ENCODE measurements at places on chromosomes 1 and 21.

GRCh38 chr21:39673736-39674135 lies 61.0 kb downstream of the B3GALT5 start:
- DNase-seq = no peak

DNA sequence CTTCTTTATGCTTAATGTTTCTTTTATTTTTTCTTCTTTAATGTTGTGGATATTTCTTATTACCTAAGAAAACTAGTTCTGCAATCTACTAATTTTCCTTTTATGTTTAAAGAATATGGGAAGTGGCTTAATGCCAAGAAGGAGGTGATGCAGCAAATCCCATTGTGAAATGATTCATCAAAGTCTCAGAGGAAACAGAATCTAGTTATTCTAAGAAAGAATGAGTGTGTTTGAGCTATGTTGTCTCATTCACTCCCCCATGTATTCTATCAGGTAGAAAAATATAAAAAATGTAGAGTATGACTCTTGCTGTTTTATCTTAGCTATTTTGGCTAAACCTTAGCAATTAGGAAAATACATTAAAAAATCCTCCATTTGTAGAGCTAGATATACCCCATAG lies 659.9 kb upstream of the RGS18 start:
- no peak for DNase-seq

DNA sequence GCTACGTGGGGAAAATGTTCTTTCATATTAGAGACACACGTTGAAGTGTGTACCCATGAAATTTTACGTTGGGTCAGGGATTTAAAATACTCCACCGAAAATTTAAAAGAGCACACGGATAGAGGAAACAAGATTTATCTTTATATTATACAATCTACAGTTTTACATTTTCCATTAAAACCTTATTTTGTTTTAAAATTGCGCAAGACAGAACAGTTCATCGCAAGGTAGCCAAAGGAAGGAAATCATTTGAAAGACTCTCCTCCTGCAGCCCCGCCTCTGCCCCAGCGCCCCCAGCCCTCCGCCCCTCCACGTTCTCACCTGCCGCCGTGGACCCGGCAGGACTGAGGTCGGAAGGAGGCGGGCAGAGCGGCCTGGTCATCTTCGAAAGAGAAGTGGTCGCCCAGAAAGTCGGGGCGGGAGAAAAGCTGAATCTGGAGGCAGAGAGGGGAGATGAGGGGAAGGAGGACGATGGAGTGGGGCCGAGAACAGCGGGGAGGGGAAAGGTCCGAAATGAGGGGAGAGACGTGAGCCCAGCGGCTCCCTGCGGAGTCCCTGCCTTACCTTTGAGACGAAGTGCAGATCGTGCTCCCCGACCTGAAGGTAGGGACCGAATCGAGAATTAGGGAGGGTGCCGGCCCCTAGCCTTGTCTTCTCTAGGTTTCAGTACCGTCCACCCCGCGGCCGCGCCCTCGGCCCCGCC lies 18.0 kb downstream of the CRYBG2 start:
- DNase-seq = no peak

DNA sequence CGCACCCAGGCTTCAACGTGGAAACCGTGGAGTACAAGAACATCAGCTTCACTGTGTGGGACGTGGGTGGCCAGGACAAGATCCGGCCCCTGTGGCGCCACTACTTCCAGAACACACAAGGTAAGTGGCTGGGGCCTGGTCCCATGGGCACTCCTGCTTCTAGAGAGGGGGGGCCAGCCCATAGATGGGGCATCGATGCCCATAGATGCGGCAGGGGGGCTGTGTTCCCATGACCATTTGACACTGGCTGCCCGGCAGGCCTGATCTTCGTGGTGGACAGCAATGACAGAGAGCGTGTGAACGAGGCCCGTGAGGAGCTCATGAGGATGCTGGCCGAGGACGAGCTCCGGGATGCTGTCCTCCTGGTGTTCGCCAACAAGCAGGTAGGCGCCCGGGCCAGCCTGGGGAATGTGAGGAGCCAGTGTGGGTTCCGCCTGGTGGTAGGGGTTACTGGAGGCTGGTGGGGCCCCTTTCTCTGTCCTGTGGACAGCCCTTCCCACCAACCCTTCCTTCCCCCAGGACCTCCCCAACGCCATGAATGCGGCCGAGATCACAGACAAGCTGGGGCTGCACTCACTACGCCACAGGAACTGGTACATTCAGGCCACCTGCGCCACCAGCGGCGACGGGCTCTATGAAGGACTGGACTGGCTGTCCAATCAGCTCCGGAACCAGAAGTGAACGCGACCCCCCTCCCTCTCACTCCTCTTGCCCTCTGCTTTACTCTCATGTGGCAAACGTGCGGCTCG lies 5.6 kb downstream of the C1orf35 start:
- DNase-seq = peak; percentile 2

DNA sequence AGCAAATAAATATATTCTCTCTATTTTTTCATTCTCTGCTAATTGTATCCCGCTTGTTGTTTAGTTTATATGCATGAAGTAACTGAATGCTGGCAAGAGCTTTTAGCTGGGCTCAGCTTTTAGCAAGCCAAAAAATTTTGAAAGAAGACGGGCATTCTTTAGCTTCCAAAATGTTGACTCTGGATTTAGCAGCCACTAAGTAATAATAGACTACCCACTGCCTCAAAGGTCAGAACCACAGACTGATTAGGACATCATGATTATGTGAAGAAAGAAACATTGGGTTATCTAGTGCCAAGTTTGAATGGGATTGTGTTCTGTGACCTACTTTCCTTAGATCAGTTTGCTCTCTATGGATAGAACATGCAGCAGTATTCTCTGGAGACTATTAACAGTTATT lies 80.3 kb upstream of the DPH5 start:
- no peak for DNase-seq

- DNase-seq = no peak
Observed at GRCh38 chr1:36807262-36807661, 227.1 kb downstream of the GRIK3 start.

- peak; percentile 18 for DNase-seq
Observed at GRCh38 chr1:46466477-46467182, 23.0 kb upstream of the DMBX1 start.

DNA sequence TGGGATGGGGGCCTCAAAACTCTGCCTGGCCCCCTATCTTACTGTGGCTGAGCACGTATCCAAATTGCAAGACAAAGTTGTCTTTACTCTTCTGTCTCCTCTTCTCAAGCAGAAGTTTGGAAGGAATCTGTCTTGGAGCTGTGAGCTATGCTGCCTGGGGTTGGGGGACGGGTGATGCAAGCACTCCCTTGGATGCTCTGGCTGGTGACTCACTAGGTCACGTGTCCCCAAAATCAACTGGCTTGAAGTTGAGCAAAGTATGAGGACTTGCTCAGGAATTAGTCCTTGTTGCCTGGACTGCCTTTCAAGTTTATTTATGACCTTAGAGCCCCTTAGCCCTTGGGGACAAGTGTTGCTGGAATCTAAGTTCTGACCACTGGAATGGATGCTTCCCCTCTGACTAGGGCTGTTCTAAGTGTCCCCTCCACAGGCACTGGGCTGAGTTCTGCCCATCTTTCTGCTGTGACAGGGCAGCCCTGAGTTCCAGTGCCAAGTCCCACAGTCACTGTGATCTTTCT lies 269.5 kb downstream of the HHAT start:
- DNase-seq = no peak

DNA sequence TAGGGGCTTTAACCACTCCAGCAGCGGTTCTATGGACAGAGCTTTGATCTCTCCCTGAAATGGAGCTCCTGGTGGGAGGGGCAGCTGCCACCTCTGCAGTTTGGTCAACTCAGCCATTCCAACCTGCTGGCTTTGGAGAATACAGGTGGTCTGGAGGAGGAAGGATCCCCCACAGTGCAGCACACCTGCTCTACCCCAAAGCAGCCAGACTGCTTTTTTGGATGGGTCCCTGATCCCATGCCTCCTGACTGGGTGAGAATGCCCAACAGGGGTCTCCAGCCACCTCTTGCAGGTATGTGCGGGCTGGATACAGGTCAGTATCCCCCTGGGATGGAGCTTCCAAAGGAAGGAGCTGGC lies 53.9 kb downstream of the TPTE start:
- DNase-seq = no peak

DNA sequence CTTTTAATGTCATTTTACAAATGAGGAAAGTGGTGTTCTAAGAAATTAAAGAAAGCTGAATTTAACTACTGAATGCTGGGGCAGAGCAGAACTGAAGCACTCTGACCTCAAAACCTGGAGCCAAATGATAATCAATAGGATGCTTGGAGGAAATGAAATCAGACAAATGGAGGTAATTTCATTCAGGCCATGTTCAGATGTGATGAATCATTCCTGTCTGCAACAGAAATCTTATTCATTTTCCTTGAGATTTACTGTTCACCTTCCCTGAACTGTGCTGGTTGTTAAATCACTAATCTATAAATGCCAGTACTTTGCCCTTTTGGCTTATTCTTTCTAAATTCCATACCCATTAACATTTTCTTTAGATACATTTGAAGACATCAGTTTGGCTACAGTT lies 85.6 kb upstream of the SNX7 start:
- no peak for DNase-seq

- no peak for DNase-seq
Observed at GRCh38 chr1:43312663-43313515, 12.1 kb downstream of the TIE1 start.

DNA sequence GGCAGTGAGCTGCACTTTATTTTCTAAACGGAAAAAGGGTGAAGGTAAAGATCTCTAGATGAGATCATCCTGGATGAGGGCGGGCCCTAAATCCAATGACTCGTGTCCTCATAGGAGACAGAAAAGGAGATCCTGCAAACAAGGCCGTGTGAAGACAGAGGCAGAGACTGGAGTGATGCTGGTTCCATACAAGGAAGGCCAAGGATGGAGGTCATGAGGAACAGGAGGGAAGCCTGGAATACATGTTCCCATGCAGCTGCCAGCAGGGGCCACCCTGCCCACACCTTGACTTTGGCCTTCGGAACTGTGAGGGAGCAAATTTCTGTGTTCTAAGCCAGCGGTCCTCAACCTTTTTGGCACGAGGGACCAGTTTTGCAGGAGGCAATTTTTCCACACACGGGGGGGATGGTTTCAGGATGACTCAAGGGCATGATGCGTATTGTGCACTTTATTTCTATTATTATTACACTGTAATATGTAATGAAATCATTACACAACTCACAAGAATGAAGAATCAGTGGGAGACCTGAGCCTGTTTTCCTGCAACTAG lies 94.3 kb downstream of the PSMG1 start:
- peak; percentile 6 for DNase-seq

- no peak for DNase-seq
Observed at GRCh38 chr1:10940451-10940804, 72.0 kb upstream of the TARDBP start.

DNA sequence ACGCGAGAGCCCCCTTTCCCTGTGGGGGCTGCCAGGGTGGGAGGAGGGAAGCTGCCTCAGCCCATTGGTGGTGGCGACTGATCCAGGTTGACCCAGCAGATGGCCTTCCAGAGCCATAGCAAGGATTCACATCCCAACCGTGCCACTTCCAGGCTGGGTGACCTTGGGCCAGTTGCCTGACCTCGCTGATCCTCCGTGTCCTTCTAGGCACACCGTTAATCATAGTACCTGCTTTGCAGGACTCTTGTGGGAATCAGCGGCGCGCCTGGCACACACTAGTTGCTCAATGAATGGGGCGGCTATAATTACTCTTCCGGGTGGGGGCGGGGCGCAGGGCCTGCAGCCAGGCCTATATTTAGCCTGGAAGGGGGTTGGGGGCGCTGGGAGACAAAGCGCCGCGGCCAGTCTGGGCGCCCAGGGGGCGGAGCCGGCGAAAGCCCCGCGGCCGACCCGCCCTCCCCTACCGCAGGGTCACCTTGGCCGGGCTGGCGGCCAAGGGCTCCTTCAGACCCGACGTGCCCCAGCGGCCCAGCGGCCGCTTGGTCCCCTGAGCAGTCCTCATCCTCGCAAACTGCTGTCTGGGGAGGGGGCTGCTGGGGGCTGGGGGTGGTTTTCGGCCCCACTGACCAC lies 5.1 kb downstream of the HSPB7 start:
- DNase-seq = peak; percentile 62

DNA sequence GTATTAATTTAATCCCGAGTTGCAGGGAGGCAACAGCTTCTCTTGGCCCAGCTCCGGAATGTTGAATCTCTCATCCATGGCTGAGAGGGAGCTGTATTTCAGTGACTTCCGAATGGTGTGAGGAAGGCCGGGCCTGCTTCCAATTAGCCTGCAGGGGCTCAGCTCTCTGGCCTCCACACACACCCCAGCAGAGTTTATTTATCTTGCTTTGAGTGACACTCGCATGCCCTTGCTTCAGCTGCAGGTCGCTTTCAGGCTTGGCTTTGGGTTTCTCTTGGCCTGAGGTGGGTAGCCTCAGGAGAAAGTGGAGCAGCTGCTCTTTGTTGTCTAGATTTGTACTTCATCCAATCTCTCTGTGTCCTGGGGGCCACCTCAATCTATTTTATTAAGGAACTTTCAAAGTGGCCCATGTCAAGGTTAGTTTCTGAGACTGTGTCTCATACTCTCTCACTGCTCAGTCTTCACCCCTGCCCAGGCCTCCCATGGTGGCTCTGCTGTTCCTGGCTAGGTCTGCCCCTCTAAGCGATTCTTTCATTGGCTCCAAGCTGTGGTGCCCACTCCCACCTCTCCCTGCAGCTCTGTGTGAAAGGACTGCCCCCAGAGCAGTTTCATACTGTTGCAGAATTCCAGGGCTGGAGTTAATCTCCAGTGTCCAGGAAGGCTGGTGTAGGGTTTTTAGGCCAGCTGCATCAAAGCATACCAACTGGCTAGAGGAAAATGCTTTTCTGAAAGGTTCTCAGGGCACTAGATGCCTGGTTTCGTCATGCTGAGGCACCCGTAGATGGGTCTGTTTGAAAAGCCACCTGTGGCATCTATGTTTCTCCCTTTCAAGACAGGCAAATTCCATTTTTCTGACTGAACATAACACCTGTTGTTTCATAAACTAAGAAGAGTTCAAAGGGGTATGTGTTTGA lies 153.5 kb downstream of the PLXNA2 start:
- no peak for DNase-seq

DNA sequence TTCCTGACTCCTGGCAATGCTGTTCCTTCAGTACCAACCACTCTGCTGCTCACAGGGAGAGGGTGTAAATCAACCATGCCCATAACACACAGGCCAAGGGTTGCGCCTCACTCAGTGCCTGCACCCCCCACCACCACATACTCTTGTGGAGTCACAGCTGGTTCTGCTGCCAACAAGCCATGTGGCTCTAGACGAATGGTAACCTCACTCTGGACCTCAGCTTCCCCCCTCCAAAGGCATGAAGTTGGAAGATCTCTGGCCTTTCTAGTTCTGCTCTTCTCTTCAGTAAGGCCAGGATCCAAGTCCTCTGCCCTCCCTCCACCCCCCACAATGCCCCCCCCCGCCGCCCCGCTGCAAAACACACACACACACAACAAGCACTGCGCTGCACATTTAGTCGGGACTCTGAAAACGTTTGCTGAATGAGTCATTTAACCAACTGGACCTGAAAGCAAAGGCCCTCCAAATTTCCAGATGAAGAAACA lies 1.7 kb upstream of the GLIS1 start:
- no peak for DNase-seq

DNA sequence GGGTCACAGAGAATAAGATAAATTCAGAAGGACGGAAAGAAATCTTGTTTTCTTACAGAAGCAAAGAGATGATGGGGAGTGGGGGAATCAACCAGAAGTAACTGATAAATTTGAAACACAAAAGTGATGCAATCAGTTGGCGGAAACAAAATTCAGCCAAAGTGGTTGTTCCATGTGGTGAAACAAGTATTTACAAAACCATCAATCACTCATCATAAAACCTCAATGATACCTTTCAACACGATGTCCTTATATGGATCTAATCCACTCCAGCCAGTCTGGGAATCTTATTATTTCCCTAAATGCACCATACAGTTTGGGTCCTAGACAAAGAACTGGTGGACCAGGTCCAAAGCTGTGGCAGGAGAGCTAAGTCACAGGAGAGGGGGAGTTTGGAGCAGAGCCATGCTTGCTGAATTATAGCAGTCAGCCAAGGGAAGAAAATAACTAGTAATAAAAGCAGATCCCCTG lies 303.8 kb upstream of the LRRC7 start:
- DNase-seq = no peak

- no peak for DNase-seq
Observed at GRCh38 chr1:167996266-167996665, 59.4 kb upstream of the MPC2 start.

Data from activated naive CD4-positive, alpha-beta T cell treated with anti-CD3 and anti-CD28 coated beads for 36 hours (primary cell).